ENCODE measurements at places on chromosomes 2 and 18.

- DNase-seq, result no peak
Measured at GRCh38 chr2:217950401-217950871, 52.4 kb downstream of the TNS1 start.

DNA sequence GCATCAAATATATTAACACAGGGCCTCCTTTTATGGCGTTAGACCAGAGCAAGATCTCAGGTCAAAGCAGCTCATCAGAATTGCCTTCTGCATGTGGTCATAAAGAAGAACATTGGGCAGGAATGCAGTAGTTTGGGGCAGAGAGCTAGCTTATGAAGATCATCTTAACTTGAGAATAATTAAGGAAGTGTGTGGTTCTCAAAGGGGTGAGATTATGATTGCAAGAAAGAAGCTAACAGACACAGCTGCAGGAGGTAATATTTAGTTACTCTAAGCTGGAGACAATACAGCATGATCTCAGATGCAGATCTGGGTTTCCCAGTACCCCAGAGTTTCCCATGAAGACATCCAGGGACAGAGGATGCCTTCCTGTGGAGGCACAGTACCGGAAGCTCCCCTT, 91.6 kb downstream of the TTC27 start:
- no peak for DNase-seq

DNA sequence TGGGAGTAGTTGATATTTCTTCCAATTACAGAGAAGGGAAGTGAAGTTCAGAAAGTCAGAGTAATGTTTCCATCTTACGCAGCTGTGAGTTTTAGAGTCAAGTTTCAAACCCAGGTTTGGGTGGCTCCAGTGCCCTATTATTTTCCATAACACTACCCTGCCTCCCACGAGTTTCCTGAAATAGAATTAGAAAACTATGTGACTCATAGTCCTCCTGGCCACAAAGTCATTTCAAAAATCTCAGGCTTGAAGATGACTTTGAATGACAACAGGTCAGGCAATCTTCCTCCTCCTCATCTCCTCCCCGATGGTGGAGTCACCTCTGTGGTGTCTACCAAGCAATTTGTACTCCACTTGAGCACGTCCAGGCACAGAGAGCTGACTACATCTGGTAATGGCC, 212.3 kb upstream of the TRIB2 start:
- no peak for DNase-seq

GRCh38 chr2:235047171-235048160, 95.6 kb downstream of the SH3BP4 start:
- no peak for DNase-seq

GRCh38 chr2:229519655-229520430, 194.5 kb downstream of the DNER start:
- no peak for DNase-seq

DNA sequence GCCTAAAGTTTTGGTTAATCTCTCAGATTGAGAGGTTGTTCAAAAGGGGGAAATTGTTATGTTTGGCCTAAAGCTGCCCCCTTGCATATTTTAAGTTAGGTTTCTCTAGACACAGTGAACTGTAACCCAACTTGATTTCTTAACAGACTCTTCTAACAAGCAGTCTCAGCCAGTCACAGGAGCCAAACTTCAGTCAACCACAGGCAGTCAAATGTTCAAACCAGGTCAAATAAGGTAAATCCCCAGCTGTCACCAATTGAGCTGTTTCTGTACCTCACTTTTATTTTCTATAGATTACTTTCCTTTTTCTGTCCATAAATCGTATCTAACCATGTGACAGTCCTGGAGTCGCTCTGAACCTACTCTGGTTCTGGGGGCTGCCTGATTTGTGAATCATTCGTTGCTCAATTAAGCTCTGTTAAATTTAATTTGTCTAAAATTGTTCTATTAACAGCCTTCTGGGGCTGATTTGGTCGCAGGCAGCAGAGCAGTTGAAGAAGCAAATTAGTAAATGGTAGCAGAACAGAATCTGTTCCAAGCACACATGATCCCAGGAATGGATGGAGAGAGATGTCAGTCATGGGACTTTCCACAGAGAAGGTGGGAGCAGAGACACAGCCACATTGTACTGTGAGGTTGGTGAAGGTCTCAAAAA, 16.4 kb upstream of the NFU1 start:
- no peak for DNase-seq

GRCh38 chr2:99756059-99756458, 266.2 kb upstream of the REV1 start:
- no peak for DNase-seq

DNA sequence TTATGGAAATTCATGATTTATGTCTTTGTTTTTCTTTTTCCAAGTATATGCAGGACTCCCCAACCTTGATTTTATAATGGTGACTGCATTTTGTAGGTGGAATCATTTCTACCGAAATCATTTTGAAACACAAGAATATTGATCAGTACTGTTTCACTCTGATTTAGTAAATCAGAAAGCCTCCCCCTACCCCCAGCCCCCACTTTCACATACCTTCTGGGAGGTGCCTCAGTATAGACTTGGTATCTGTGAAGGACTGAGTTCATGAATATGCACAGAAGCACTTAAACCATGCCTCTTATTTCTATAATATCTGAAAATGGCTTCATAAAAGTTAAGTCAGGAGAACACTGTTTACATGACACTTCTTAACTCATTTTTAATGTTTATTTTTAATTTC, 147.7 kb downstream of the AGPS start:
- DNase-seq, result no peak

DNA sequence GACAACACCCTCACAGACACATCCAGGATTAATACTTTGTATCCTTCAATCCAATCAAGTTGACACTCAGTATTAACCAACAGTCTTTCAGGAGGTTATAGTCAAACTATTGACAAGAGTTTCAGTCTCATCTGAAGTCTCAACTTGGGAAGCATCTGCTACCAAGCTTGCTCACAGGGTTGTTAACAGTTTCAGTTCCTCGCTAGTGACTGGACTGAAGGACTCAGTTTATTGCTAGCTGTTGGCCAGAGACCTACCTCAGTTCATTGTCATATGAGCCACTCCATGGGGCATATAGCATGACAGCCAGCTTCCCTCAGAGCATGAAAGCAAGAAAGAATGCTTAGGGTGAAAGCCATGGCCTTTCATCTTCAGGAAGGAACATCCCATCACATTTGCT, 228.6 kb downstream of the EPHA4 start:
- no peak for DNase-seq

GRCh38 chr2:25377822-25378421, 36.2 kb upstream of the DNMT3A start:
- DNase-seq, result no peak

GRCh38 chr2:105744909-105745853, at the start of gene NCK2:
Gene NCK2, plus strand, starts transcription at chr2:105744912. Its CDS starts 110,152 bp downstream, at chr2:105855064.
- peak; percentile 43 for DNase-seq

- no peak for DNase-seq
Measured at GRCh38 chr2:53562407-53562806, 205.2 kb upstream of the CHAC2 start.

DNA sequence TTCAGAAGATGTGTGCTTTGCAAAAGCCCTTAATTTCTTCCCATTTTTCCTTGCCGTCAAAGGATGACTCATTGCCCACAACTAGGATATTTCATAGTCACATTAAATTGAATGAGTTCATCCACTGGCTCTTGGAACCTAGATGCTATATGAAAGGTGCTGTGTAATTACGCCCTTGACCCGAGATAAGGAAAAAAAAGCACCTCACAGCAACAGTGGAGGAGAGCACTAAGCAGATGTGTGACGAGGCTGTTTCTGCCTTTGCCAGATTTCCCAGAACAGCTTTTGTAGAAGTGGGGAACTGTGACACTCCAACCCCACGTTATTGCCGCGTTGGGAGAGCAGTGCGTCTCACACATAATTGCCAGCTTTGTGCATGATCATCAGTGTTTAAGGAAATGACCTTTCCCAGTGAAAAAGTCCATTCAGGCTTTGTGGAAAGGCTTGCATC, 33.3 kb upstream of the TMEM87B start:
- peak; percentile 25 for DNase-seq

- no peak for DNase-seq
Measured at GRCh38 chr2:156443089-156443488, 6.9 kb downstream of the GPD2 start.

DNA sequence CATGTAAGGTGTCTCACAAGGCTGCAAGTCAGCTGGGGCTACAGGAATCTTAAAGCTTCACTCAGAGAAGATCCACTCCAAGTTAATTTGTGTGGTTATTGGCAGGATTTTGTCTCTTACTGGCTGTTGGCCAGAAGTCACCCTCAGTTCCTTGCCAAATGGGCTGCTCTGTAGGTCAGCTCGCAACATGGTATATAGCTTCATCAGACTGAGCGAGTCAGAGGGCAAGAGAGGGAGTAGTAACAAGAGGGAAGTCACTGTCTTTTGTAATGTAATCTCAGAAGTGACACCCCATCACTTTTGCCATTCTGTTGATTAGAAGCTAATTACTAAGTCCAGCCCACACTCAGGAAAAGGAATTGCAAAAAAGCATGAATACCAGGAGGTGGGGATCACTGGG, 119.5 kb downstream of the LRRTM1 start:
- no peak for DNase-seq

- DNase-seq, result peak; percentile 21
Measured at GRCh38 chr2:195658541-195658890, 1.5 kb downstream of the SLC39A10 start.

DNA sequence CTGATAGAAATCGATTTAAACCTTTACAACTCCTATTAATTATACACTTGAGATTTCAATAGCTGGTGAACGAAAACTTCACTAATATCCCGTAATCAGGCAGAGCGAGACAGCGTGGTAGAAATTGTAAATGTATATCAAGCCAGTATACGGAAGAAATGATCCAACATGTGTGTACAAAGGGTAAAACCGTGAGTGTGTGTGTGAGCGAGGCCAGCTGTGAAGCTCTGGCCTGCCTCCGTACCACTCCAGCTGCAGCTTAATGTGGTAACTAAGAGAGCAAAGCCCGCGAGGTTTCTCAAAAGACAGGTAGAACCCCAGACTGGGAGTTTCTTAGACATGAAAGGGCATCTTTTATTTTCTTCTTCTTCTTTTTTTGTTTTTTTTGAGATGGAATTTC, 52.3 kb upstream of the ZNF516 start:
- no peak for DNase-seq

DNA sequence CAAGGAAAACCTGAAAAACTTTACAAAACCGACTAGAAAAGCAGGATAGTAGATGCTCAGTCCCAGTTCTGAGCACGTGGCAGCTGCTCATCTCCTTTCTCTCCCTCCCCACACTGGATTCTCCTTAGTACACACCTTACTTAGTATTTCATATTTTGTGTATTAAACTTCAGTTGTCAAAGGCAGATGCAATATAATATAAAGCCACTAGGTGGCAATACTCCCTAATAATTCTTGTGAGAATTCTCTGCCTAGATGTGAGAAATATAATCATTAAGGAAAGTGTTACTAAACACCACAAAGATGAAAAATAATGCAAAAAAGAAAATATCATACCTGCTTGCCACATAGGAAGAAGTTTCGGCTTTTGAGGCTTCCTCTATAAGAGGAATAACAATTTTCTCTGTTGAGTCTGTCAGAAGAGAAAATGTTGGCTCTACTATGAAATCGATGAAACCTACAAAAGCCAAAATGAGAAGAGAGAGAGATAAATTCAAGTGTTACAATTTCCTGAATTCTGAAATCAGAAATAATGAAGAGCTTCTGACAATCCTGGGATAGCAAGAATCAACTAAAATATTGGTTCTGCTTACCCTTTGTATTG, 200.6 kb downstream of the PPP1R1C start:
- peak; percentile 9 for DNase-seq

DNA sequence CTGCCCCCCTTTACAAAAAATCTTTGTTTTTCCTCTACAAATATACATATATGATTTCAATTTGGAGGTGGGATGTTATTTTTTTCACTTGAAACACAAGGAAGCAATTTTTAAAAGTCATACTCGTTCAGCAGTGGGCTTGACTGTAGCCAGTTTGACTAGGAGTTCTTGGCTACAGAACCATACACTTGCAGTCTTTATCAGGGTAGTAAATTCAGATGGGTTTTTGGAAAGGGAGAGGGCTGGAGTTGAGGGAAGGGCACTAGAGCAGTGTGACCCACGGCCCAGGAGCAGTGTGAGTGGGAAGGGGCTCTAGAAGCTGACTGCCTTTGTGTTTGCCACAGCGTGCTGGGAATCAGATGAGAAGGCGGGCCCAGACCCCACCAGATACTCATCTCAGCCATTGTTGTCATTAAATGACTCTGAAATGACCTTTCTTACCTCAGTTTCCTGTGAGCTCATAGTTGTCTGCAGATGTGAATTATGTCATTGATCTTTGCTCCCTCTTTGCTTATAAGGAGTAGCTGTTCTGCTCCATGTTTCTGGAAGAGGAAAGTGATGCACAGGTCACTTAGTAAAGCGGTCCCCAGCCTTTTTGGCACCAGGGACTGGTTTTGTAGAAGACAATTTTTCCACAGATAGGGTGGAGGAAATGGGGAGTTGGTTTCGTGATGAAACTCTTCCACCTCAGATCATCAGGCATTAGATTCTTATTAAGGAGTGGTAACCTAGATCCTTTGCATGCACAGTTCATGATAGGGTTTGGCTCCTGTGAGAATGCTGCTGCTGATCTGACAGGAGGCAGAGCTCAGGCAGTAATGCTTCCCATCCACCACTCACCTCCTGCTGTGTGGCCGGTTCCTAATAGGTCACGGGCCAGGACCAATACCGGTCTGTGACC, 116.8 kb downstream of the SPTBN1 start:
- DNase-seq, result no peak

GRCh38 chr2:144990661-144991060, 470.7 kb upstream of the ZEB2 start:
- no peak for DNase-seq

DNA sequence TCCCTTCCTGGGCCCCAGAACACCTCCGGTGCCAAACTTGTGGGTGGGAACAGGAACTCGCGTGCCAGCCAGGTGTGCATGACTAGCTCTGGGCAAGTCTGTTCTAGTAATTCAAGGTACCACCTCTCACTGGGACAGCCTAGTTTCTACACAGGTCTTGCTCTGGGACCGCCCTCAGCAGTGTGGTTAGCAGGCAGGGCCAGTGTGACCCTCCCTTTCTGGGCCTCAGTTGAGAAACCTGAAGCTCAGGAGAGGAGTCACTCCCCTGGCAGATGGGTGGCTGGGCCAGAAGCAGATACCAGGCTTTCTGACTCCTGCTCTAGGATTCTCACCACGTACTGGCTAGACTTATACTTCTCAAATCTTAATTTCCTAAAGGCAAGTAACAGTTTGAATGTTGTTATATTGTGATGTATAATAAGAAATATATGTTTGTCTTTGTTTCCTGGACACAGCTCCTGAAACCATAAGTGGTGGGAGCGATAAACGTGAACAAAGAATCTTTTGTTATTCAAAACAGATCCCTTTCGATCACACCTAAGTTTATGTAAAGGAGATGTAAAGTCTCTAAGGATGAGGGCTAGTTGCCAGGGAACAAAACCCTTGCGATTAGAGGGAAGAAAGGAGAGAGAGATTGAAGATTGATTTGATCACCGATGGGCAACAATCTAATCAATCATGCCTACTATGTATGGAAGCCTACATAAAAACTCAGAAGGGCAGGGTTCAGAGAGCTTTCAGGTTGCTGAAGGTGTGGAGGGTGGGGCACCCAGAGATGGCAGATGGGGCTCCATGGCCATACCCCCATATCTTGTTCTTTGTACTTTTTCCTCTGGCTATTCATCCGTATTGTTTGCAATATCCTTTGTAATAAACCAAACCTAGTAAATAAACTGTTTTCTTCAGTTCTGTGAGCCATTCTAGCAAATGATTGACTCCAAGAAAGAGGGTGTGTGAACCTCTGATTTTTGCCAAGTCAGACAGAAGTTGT, 952 bp upstream of the UGT1A6 start:
- DNase-seq, result no peak
